ENCODE measurements at places on chromosomes 11 and 22.

DNA sequence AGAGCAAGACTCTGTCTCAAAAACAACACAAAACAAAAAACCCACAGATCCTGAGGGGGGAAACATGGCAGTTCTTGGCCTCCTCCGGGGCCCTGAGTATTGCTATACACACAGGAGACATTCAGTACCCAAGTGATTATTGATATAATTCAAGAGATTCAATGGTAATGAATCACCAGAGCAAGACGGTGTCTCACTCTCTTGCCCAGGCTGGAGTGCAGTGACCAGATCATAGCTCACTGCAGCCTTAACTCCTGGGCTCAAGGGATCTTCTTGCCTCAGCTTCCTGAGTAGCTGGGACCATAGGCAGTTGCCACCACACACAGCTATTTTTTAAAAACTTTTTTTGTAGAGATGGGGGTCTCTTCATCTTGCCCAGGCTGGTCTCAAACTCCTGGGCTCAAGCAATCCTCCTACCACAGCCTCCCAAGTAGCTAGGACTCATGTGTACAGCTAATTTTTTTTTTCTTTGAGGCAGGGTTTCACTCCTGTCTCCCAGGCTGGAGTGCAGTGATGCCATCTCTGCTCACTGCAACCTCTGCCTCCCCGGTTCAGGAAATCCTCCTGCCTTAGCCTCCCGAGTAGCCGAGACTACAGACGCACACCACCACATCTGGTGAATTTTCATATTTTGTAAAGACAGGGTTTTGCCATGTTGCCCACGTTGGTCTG, 21.8 kb upstream of the PIK3C2A start:
- no peak for DNase-seq

DNA sequence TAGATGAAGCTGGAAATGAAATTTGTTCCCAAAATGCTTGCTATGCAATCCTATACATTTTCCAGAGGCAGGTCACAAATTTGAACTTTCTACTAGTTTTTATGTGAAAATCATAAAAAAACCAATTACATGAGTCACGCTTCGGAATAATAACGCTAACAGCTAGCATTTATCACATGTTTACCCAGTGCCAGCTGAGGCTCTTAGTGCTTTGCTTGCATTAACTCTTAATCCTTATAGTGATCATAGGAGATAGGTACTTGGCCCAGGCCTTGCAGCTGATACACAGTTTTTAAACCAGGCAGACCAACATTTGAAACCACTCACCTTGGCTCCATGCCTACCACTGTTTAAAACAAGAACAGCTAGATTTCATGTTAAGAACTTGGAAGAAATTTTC, 131.8 kb upstream of the RAG2 start:
- DNase-seq: no peak

- no peak for DNase-seq
Observed at GRCh38 chr11:120212259-120212878, 1.5 kb downstream of the OAF start.

DNA sequence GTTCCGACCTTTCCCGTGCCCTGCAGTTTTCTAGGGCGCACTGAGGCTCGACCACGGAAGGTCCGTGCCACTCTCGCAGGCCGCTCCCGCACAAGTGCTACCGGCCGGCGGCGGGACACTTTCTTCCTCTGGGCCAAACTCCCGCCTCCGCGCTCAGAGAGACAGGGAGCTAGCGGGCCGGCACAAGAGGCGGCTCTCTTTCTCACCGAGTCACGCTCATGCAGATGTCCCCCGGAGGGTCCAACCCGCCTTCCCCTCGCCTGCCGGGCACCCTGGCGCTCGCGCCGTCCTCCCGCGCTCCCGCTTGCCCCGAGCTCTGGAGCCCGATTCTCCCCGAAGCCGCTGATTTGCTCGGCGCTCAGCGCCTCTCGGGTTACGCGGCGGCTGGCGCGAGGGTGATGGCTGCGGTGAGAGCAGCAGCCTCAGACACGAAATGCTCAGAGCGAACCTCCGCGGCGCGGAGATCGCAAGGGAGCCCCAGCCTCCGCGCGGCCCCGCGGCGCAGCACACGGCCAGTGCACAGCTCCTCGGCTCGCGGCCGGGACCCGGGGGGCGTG, 1.0 kb downstream of the LMO1 start:
- DNase-seq: no peak

GRCh38 chr22:48340191-48340590, 1487.5 kb downstream of the BRD1 start:
- no peak for DNase-seq

DNA sequence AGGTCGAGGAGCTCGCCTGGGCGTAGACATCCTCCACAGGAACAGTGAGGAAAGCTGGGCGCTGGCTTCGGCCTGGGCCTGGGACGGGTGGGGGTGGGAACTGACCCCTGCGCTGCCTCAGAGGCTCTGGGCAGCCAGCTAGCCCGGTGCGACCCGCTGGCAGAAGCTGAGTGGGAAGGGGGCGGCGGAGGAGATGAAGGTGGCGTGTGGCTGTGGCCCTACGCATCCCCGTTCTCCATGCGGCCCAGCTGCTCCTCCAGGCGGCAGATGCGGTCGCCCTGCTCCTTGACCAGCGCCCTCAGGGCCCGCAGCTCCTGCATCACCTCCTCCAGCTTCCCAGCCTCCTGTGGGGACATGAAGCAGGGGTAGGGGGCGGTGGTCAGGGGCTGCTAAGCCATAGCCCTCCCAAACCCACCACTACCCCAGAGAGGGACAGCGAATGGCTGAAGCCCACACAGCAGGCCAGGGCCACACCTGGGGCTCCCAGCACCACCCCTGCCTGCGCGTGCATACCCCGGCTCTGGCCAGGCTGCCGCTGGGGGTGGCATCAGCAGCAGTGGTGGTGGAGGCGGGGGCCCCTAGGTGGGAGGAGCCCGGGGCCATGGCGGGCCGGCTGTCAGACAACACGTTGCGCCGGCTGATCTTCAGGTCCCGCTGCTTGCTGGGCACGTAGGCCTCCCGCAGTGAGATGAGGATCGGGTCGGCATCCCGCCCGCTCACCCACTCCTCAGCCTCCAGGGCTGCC, 848 bp upstream of the PTPRCAP start:
- peak; percentile 51 for DNase-seq

DNA sequence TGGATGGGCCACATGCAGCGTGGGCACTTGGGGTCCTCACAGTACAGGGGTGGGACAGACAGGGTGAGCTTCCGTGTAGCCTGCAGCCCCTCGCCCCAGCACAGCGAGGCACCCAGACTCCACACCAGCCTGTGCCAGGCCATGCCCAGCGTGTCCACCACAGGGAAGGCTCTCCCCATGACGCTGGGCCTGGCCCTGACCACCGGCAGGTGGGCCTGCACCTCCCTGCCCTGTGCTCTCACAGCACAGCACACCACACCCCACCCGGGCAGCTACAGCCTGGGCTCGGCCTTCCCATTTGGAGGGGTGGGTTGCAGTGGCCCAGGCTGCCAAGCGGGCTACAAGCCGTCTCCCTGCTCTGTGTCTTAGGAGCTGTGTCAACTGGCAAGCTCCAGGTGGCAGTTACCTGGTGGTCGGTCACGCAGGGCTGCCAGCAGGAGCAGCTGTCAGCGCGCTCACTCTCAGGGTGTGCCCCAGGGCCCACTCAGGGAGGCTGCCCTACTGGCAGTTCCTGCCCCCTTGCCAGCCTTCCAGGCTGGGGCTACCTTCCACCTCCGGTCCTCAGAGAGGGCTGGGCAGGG, 4.6 kb downstream of the MOB2 start:
- DNase-seq: no peak

GRCh38 chr11:9941991-9942390, 278.1 kb downstream of the SWAP70 start:
- DNase-seq: no peak
